ENCODE measurements at places on chromosomes 3 and 15.
A peak's percentile ranks its signal among the peaks of the same experiment; 100 is the strongest.

- H3K4me1 ChIP-seq = no peaks in the 10 kb centered on the region
- no peak overlapping the region for H3K27ac ChIP-seq
- no peak for DNase-seq
- no peaks in the 10 kb centered on the region for H3K27me3 ChIP-seq
- no peaks in the 10 kb centered on the region for H3K36me3 ChIP-seq
Measured at GRCh38 chr3:8482960-8483665, 18.5 kb upstream of the LMCD1 start.

- H3K4me3 ChIP-seq = peak within 1 kb of the TSS; percentile 25
- peaks cover 59% of the 10 kb centered on the region for H3K27me3 ChIP-seq
- DNase-seq = no peak
- H3K27ac ChIP-seq = no peak within 1 kb of the TSS
- H3K4me1 ChIP-seq = no peaks in the 10 kb centered on the region
Measured at GRCh38 chr3:69739204-69740102, at the start of gene MITF. Gene MITF, plus strand, starts transcription at chr3:69739464. Its CDS starts 134 bp downstream, at chr3:69739598.

GRCh38 chr3:197029511-197030167 is at the start of gene MELTF:
Gene MELTF, minus strand, starts transcription at chr3:197029817. Its CDS starts 115 bp downstream, at chr3:197029702.
- H3K4me1 ChIP-seq = peaks cover 7% of the 10 kb centered on the region
- peak; percentile 75 for DNase-seq
- H3K27ac ChIP-seq = no peak within 1 kb of the TSS
- H3K4me3 ChIP-seq = peak within 1 kb of the TSS; percentile 81
- H3K36me3 ChIP-seq = no peaks in the 10 kb centered on the region
- H3K27me3 ChIP-seq = peaks cover 6% of the 10 kb centered on the region

- peaks cover 3% of the 10 kb centered on the region for H3K4me1 ChIP-seq
- H3K4me3 ChIP-seq = no peak overlapping the region
- no peak overlapping the region for H3K27ac ChIP-seq
- DNase-seq = no peak
Measured at GRCh38 chr3:69214241-69214640, 91.8 kb upstream of the LMOD3 start.

DNA sequence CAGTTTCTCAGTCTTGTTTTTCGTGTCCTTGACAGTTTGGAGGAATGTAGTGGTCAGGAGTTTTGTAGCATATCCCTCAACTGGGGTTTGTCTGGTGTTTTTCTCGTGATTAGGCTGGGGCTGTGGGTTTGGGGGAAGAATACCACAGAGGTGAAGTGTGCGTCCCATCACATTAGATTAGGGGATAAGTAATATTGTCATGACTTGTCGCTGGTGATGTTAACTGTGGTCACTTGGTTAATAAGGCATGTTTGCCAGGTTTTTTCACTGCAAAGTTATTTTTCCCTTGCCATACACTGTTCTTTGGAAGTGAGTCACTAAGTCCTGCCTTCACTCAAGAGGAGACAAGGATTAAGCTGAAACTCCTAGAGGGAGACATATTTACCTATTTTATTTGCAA is 39.1 kb downstream of the PAK2 start:
- H3K27ac ChIP-seq = peak overlapping the region; percentile 76
- H3K27me3 ChIP-seq = no peaks in the 10 kb centered on the region
- DNase-seq = no peak
- H3K4me3 ChIP-seq = no peak overlapping the region

- H3K27me3 ChIP-seq = peaks cover 36% of the 10 kb centered on the region
- no peak overlapping the region for H3K4me3 ChIP-seq
Measured at GRCh38 chr15:99953886-99954285, 220.6 kb upstream of the LYSMD4 start.

- H3K4me3 ChIP-seq = no peak overlapping the region
- no peaks in the 10 kb centered on the region for H3K4me1 ChIP-seq
- H3K27ac ChIP-seq = no peak overlapping the region
- H3K36me3 ChIP-seq = no peaks in the 10 kb centered on the region
Measured at GRCh38 chr15:99598296-99598695, 32.5 kb downstream of the MEF2A start.

DNA sequence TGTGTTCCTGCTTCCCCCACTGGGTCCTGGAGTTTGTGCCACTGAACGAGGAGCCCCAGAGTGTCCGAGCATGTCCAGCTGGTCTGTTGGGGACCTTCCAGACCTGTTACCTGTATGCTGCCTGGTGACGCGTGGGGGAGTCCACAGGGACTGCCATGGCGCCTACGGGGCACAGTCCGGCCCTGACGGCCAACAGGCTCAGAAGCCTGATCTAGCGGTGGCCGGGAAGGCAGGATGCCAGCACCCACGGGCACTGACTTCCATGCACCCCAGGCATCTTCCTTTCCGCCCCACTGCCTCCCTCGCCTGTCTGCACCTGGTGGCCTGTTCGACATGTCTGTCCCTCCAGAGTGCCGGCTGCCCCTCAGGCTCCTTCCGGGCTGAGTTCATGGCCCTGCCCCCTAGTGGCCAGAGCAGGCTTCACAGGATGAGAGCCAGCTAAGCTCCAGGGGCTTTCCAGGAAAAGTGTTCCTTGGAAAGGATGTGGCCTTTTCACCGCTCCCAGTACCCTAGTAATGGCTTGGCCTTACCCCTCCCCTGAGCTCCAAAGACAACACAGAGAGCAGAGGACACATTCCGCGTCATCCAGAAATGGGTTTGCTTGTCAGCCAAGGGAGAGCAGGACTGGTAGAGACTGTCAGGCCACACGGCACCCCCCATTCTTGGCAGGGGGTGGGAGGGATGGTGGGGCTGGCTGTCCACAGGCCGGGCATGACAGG is 35.7 kb downstream of the NGRN start:
- H3K27ac ChIP-seq = peak overlapping the region; percentile 45
- peak; percentile 39 for DNase-seq
- H3K4me1 ChIP-seq = peaks cover 9% of the 10 kb centered on the region
- H3K27me3 ChIP-seq = no peaks in the 10 kb centered on the region
- H3K4me3 ChIP-seq = peak overlapping the region; percentile 3

GRCh38 chr3:172176061-172176770 is 136.8 kb downstream of the FNDC3B start:
- no peak overlapping the region for H3K4me3 ChIP-seq
- H3K27me3 ChIP-seq = no peaks in the 10 kb centered on the region
- no peak overlapping the region for H3K27ac ChIP-seq
- DNase-seq = no peak

DNA sequence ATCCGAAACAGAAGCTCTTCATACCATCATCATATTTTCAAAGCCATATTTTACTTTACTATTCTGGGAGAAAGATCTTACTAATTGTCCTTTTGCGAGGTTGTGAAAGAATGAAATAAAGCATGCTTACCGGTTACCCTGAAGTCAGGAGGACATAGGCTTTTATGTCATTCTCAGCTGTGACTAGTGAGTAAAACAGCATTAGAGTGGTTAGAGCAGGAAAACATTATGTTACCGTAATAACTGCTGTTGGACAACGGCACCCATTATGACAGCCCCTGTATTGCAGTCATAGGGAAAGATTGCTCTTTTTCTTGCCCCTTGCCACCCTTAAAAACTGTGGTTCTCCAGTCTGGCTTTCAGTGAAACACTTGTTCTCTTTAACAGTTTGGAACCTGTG is 1035.7 kb downstream of the ZPLD1 start:
- no peaks in the 10 kb centered on the region for H3K4me1 ChIP-seq
- no peak for DNase-seq
- no peaks in the 10 kb centered on the region for H3K27me3 ChIP-seq
- no peaks in the 10 kb centered on the region for H3K36me3 ChIP-seq
- no peak overlapping the region for H3K4me3 ChIP-seq

- peaks cover 8% of the 10 kb centered on the region for H3K27me3 ChIP-seq
- peak overlapping the region; percentile 81 for H3K4me3 ChIP-seq
- H3K27ac ChIP-seq = peak overlapping the region; percentile 45
- no peaks in the 10 kb centered on the region for H3K36me3 ChIP-seq
- peaks cover 10% of the 10 kb centered on the region for H3K4me1 ChIP-seq
Measured at GRCh38 chr3:12394569-12395271, 89.6 kb upstream of the TSEN2 start.

GRCh38 chr15:22810033-22810852 is 23.8 kb downstream of the NIPA1 start:
- H3K27me3 ChIP-seq = no peaks in the 10 kb centered on the region
- no peak for DNase-seq

DNA sequence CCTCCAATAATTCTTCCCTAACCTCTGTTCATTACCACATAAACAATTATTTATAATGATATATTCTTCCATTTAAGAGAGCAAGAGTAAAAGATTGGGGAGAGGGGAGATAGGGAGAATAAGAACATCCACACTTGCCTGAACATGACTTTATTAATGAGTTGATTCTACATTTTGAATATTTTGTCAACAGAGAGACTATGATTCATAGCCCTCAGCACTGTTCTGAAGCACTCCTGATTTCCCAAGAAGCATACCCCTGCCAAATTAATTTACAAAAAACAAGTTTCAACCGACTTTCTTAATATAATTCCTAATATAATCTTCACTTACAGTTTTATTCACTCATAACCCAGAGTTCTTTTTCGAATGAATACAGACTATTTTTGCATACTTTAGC is 828.8 kb downstream of the ROBO2 start:
- no peak for DNase-seq
- H3K4me3 ChIP-seq = no peak overlapping the region
- H3K27ac ChIP-seq = no peak overlapping the region
- no peaks in the 10 kb centered on the region for H3K4me1 ChIP-seq
- no peaks in the 10 kb centered on the region for H3K36me3 ChIP-seq
- no peaks in the 10 kb centered on the region for H3K27me3 ChIP-seq

- H3K27me3 ChIP-seq = peaks cover 3% of the 10 kb centered on the region
- H3K4me3 ChIP-seq = peak overlapping the region; percentile 90
- peak overlapping the region; percentile 94 for H3K27ac ChIP-seq
- DNase-seq = no peak
Measured at GRCh38 chr15:56244811-56245576, 1.3 kb upstream of the RFX7 start.

GRCh38 chr3:72155391-72156064 is 370.6 kb upstream of the PROK2 start:
- H3K36me3 ChIP-seq = no peaks in the 10 kb centered on the region
- H3K4me3 ChIP-seq = no peak overlapping the region
- H3K27ac ChIP-seq = no peak overlapping the region
- peaks cover 5% of the 10 kb centered on the region for H3K4me1 ChIP-seq

DNA sequence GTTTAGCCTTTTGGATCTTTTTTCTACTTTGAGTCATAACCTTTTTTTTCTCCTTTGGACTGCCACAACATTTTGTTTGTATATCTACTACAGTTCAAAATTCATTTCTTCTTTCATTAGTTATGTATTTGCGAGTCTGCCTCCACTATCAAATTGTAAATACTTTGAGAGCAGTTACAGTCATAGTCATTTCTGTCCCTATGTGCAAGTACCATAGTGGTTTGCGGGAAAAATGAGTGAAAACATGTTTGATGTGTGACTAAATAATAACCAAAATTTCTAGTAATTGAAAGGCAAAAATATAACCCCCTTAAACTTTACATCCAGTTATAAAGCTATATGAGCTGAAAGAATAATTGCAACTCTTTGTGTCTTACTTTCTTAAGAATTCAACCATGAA is 45.8 kb upstream of the CCDC50 start:
- no peak for DNase-seq
- H3K36me3 ChIP-seq = no peaks in the 10 kb centered on the region
- no peak overlapping the region for H3K4me3 ChIP-seq
- H3K27me3 ChIP-seq = no peaks in the 10 kb centered on the region

GRCh38 chr3:178690571-178690970 is 154.3 kb downstream of the KCNMB2 start:
- no peak overlapping the region for H3K4me3 ChIP-seq
- DNase-seq = no peak
- no peaks in the 10 kb centered on the region for H3K27me3 ChIP-seq
- no peak overlapping the region for H3K27ac ChIP-seq
- H3K36me3 ChIP-seq = no peaks in the 10 kb centered on the region
- no peaks in the 10 kb centered on the region for H3K4me1 ChIP-seq

GRCh38 chr15:29133321-29133720 is 136.3 kb downstream of the NSMCE3 start:
- peaks cover 6% of the 10 kb centered on the region for H3K4me1 ChIP-seq
- peaks cover 25% of the 10 kb centered on the region for H3K27me3 ChIP-seq
- peak overlapping the region; percentile 39 for H3K27ac ChIP-seq
- no peak overlapping the region for H3K4me3 ChIP-seq
- no peaks in the 10 kb centered on the region for H3K36me3 ChIP-seq

GRCh38 chr3:71441217-71441924 is 142.2 kb downstream of the FOXP1 start:
- H3K4me1 ChIP-seq = peaks cover 76% of the 10 kb centered on the region
- H3K27me3 ChIP-seq = no peaks in the 10 kb centered on the region
- H3K27ac ChIP-seq = peak overlapping the region; percentile 98

- peaks cover 7% of the 10 kb centered on the region for H3K36me3 ChIP-seq
- H3K27ac ChIP-seq = no peak overlapping the region
- H3K4me1 ChIP-seq = no peaks in the 10 kb centered on the region
- H3K4me3 ChIP-seq = no peak overlapping the region
Measured at GRCh38 chr3:49198161-49198560, 26.8 kb downstream of the KLHDC8B start.

DNA sequence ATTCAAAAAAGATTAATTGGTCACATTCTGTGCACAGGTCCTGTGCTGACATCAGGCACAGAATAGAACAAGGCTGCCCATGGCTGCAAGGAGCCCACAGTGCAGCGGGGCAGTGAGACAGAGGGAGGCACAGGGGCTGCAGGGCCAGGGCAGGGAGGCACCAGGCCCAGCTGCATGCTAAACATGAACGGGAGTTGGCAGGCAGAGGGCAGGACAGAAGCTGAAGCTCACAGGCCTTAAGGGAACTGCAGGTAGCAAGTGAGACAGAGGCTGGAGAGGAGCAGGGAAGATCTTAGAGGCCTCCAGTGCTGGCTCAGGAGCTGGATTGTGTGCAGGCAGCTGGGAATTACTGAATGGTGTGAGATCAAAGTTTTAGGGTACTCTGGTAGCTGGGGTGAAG is 26.2 kb downstream of the IDH3A start:
- peaks cover 2% of the 10 kb centered on the region for H3K36me3 ChIP-seq
- H3K4me1 ChIP-seq = peaks cover 21% of the 10 kb centered on the region
- H3K27ac ChIP-seq = no peak overlapping the region

DNA sequence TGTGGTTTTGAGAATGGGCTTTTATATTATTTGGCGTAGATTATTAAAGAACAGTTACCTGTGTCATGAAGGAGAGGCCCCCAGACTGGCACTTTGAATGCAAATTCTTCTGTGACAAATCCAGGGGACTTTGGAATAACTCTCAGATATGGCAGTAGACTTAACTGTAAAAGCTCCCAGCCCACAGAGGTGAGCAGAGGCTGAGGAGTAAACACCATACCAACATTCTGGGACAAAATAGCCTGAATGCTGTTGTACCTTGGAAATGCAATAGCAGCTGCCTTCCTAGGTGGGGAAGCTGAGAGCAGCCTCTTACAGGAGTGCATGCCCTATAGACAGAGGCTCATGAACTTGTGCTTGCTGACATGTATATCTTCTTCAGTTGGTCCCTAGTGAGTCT is 187.6 kb upstream of the CTDSPL start:
- peaks cover 46% of the 10 kb centered on the region for H3K27me3 ChIP-seq
- H3K4me3 ChIP-seq = no peak overlapping the region
- no peaks in the 10 kb centered on the region for H3K4me1 ChIP-seq
- H3K27ac ChIP-seq = no peak overlapping the region
- DNase-seq = no peak

GRCh38 chr3:54853573-54854404 is 74.1 kb downstream of the LRTM1 start:
- peak; percentile 16 for DNase-seq
- no peak overlapping the region for H3K27ac ChIP-seq
- H3K4me1 ChIP-seq = no peaks in the 10 kb centered on the region
- H3K27me3 ChIP-seq = peaks cover 9% of the 10 kb centered on the region
- H3K4me3 ChIP-seq = no peak overlapping the region
